ENCODE measurements at places on chromosomes 1 and 21.

- no peak for DNase-seq
Measured at GRCh38 chr21:44867464-44867863, 6.0 kb downstream of the PTTG1IP start.

DNA sequence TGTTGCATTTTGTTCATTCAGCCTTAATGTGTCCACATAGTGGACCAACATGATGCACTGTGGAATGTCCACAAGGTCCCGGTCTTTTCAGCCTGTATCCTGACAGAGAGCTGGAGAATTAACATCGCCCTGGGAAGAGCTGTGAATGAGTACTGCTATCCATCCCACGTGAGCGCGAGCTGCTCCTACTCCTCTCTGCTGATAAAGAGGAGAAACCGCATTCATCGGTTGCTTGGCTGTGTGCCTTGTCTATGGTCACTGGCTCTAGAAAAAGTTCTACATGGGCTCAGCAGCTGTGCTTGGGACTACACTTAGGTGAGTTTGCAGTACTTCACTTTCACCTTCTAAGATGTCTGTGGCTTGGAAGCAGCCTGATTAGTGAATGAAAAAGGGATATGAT, 31.1 kb upstream of the IGSF5 start:
- DNase-seq = no peak

DNA sequence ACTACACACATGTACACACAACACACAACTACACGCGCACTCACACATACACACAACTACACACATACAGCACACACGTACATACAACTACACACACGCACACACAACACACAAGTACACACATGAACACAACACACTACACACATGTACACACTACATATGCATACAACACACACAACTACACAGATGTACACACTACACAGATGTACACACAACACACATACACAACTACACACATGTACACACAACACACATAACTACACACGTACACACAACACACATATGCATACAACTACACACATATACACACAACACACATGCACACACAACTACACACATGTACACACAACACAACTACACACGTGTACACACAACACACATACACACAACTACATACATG, 318.6 kb downstream of the CAMTA1 start:
- DNase-seq = no peak

DNA sequence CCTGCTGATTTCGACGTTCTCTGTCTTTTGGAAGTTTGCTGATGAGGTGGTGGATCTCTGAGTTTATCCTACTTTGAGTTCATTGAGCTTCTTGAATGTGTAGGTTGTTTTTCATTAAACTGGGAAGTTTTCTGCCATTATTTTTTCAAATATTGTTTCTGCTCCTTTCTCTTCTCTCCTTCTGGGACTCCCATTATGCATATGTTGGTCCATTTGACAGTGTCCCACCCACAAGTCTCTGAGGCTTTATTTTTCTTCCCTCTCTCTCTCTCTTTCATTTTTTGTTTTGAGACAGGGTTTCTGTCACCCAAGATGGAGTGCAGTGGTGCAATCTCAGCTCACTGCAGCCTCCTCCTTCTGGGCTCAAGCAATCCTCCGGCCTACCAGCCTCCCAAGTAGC, 11.7 kb downstream of the TNFRSF18 start:
- no peak for DNase-seq

DNA sequence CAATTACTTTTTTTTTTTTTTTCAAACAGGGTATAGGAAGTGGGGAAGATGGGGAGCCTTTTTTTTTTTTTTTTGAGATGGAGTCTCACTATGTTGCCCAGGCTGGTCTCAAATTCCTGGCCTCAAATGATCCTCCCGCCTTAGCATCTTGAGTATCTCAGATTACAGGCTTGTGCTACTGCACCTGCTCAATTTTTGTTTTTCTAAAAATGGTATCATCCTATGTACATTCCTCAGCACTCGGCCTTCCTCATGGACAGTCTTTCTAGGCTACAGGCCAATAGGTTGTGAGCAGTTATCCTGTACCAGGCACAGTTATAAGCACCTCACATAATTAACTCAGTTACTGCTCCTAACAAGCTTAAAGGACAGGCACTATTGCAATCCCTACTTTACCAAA, 132.1 kb upstream of the EDN2 start:
- DNase-seq = no peak

- no peak for DNase-seq
Measured at GRCh38 chr1:180283098-180283497, 53.0 kb downstream of the LHX4 start.

DNA sequence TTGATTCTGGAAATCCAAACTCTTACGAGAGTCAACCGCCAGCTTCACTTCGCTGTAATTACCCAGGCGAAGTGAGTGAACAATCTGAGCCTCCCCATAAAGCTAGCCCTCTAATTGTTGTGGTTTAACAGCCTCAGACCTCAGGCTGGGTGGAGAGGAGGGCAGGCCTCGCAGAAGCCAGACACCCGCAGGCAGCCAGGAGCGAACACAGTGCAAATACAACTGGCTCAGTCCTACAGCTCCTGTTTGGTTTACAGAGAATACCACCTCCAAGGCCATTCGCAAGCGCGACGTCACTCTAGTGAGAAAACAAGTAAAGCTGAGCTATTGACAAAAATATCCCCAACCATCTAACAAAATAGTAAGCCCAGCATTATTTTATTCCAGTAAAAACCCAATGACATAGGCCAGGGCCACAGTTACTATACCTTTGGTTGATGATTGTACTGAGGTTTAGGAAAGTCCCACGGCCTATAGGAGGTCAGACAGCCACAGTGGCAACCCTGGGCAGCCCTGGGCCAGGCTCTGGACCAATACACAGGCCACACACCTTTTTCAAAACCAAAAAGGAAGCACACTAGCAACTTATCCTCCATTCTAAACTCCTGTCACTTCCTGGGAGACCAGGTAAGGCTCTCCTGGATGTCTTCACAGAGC, 163.3 kb downstream of the ETS2 start:
- DNase-seq = no peak

- DNase-seq = no peak
Measured at GRCh38 chr1:38628241-38628640, 231.3 kb downstream of the RRAGC start.

DNA sequence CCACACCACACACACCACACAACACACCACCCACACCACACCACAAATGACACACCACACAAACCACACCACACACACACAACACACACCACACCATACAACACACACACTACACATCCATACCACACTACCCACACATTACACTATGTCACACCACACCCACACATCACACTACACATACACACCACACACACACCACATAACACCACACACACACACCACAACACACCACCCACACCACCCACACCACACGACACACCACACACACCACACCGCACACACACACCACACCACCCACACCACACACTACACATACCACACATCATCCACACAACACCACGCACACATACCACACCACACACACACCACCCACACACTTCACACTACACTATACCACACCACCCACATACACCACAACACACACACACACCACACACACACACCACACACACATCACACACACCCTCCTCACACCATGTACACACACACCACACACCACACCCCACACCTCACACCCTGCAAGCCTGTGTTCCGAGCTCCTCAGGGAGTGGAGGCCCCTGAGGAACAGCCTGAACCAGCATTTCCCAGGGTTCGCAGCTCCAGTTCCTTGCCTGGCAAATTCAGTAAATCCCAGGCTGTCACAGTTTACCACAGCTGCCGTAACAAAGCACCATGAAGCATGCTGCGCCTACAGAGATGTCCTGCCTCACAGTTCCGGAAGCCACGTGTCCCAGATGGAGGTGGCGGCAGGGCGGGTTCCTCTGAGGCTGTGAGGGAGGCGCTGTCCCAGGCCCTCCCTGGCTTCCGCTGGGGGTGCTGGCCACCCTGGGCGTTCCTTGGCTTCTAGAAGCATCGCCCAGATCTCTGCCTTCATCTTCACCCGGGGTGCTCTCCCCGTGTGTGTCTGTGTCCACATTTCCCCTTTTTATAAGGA, 69.8 kb upstream of the ATP5PO start:
- DNase-seq = no peak

DNA sequence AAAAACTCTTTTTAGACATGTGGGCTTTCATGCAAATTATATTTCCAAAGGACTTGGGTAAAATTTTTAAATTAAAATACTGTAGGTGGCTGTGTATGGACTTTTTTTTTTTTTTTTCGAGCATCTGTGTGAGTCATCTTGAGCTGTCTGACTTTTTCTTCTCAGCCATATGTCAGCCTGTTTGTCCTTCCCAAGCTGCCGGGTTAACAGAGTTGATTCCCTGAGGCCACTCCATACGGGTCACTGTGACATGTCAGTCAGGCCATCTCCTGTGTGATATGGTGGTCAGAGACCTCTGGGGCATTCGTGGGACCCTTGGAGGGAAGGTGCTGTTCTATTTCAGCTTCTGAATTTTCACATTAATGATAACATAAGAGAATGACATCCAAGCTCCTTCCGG, 148.3 kb downstream of the KCNJ6 start:
- no peak for DNase-seq

DNA sequence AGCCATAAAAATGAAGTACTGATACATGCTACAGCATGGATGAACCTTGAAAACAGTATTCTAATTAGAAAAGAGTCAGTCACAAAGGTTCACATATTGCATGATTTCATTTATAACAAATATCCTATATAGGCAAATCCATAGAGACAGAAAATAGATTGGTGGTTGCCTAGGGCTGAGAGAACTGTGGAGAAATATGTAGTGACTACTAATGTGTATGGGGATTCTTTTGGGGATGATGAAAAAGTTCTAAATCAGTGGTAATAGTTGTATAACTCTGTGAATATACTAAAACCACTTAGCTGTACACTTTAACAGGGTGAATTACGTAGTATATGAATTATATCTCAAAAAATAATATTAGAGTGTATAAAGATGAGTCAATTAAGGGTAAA, 45.8 kb downstream of the RNF115 start:
- DNase-seq = no peak

- no peak for DNase-seq
Measured at GRCh38 chr1:39294531-39294930, 90.0 kb downstream of the MACF1 start.

GRCh38 chr1:175525222-175525621, 218.2 kb downstream of the TNR start:
- no peak for DNase-seq

DNA sequence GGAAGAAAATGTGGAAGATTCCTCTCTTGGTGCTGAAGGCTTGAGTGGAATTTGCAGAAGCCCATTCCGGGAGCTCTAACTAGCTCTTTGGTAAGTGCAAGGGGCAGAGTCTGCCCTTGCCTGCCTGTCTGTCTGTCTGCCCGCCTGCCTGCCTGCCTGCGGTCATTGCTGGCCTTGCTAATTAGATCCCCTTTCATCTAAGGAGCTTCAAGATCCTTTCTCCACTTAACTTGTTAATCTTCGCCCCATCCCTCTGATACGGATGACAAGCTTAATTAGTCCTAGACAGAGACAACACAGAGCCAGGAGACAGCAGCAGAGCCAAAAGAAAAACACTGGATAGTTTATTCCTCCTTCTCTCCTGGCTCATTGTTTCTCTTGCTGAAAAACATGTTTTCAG, 80.2 kb upstream of the GADD45A start:
- DNase-seq = no peak

DNA sequence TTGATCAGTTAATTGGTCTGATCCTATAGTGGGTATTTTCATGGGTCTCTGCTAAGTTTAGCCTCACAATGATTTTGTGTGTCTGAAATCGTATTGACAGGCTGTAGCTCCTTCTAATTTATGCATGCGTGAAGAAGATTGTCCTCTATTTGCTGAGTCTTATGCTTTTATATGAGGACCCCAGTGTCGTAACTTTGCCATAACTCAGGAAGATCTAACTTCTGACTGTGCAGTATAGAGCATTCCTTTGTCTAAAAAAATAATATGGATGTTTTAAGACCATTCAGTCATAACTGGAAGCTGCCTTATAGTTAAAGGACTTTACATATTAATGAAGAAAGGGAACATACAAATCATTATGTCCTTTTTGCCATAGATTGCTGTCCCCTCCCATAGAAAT, 73.3 kb downstream of the CAMTA1 start:
- no peak for DNase-seq

DNA sequence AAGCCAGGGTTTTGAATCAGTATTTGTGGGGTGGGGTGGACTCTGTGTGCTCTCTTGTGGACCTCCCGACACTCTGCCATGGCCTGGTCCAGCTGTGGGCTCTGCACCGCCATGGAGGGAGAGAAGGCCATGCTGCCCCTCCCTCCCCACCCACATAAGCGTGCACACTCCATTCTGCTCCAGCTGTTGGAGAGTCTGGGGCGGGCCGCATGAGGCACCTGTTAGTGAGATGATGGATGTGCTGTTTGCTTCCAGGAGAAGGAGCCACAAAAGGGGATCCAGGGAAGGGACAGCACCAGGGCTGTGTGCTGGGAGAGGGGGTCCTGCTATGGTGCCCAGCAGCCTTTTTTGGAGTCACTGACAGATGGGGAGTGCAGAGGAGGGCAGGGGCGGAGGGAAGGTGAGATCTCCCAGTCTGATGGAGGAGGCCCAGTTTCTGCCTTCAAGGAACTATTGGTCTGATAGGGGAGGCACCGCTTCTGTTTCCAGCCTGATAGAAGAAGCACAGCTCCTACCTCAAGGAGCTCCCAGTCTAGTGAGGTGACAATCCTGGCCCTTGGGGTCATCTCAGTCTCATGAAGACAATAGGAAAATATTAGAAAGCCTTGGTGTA, 101.5 kb downstream of the ACTL8 start:
- no peak for DNase-seq
